Stimulated activated CD4-positive, alpha-beta T cell treated with anti-CD3 and anti-CD28 coated beads, TNF-alpha, amount 100 ng/mL, for 1 hour (primary cell): ENCODE measurements at places on chromosomes 12 and 14.

DNA sequence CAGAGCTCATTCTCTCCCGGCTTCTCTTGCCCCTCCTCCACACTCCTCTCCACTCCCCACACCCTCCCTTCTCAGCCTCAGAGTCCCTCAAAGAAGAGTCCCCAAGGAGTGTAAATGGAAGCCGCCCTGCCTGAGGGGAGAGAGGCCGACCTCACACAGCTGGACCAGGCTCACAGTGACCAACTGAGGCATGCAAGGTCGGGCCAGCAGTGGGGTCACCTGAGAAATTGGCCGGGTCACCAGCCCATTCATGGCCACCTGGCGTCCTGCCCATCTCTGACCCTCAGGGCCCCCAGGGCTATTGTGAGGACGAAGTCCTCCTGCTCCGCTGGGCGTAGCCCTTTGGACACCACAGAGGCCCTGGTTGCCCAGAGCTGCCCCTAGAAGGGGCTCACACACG is 49.5 kb upstream of the NUAK1 start:
- no peak for DNase-seq

DNA sequence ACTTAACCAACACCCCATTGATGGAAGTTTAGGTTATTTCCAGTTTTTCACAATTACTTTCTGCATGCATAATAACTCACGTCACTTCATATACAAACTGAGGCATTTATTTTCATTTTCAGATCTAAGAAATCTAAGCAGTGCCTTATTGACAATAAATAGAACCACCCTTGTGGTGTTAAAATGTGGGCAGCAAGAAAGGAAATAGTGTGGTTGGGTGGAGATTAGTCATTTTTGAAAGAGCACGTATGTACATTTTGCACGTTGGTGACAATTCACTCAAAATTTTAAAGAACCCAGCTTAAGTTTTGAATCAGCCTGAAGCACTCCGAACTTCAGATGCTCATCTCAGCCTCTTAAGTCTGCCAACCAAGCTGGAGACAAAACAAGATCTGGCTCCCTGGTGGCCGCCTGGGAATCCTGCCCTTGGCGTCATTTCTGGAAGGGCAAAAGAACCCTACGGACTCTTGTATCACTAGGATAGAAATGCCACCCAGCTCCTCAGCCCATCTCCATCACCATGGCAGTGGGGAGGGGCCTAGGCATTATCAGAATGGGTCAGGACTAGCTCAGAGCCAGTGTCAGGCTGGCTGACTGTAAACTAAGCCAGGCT is 89.5 kb upstream of the BCL2L14 start:
- DNase-seq = no peak

GRCh38 chr12:71194657-71195056 is 36.9 kb upstream of the TSPAN8 start:
- DNase-seq = no peak

- DNase-seq = no peak
Observed at GRCh38 chr14:53885136-53885640, 71.4 kb downstream of the BMP4 start.

GRCh38 chr12:131057211-131057721 is 103.6 kb downstream of the ADGRD1 start:
- no peak for DNase-seq

- DNase-seq = peak; percentile 32
Observed at GRCh38 chr12:75480469-75480949, at the start of gene GLIPR1. Gene GLIPR1, plus strand, starts transcription at chr12:75480755. Its CDS starts 126 bp downstream, at chr12:75480881.

- no peak for DNase-seq
Observed at GRCh38 chr12:132393991-132394949, 64.9 kb upstream of the GALNT9 start.

- DNase-seq = no peak
Observed at GRCh38 chr14:38253676-38254075, 2.2 kb downstream of the CLEC14A start.

GRCh38 chr12:108691998-108692808 is 39.1 kb downstream of the CORO1C start:
- DNase-seq = no peak

GRCh38 chr14:77003960-77004710 is 24.4 kb downstream of the IRF2BPL start:
- DNase-seq = no peak

GRCh38 chr14:22096514-22096895 is 422.9 kb upstream of the OR4E1 start:
- no peak for DNase-seq

DNA sequence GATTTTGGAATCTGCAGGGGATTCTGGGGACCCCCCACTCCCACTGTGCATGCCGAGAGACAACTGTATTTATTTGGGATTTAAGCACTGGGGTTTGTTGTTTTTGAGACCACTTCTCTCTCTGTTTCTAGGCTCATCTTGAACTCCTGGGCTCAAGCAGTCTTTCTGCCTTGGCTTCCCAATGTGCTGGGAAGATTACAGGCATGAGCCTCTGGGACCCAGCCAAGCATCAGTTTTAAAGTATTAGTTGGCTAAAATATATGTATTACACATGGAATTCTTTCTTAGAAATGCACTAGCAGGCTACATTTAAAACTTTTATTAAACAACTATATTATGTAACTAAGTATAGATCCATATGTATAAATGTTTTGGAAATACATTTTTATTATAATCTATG is 78.3 kb downstream of the AEBP2 start:
- DNase-seq = no peak

GRCh38 chr12:68162374-68162773 is 2.8 kb upstream of the IFNG start:
- DNase-seq = no peak

DNA sequence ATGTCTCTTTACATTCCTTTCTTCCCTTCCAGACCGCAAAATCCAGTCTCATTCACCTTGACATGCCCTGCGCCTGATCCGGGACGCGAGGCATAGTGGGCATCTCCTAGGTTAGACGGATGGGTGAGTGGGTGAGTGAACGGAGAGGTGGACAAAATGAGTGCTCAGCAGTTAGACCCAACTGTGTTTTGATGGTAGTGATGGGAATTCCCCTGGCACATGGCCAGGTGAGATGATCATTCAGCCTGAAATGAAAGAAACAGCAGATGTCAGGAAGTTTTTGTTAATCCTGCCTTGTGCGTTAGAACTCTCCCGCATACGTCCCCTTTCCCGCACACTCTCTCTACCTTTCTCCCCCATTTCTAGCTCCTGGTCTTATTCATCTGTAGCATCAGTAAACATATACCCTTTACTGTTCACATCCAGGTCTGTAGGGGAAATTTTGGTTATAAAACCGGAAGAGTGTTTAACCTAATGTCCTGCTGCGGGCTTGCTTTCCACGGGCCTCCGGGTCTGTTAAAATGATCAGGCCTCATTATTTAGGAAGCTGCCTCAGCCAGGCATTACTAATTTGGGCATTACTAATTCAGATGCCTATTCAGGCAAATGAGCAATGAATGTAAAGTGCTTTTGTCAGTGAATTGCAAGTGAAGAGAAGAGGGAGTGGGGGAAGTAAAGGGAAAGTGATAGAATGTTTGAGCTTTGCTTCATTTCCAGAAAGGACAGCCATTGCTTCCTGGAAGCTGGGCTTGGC is 172.8 kb downstream of the ETV6 start:
- peak; percentile 45 for DNase-seq

- no peak for DNase-seq
Observed at GRCh38 chr12:113056631-113057488, at the start of gene DTX1. Gene DTX1, plus strand, starts transcription at chr12:113056730. Its CDS starts 1,463 bp downstream, at chr12:113058193.

DNA sequence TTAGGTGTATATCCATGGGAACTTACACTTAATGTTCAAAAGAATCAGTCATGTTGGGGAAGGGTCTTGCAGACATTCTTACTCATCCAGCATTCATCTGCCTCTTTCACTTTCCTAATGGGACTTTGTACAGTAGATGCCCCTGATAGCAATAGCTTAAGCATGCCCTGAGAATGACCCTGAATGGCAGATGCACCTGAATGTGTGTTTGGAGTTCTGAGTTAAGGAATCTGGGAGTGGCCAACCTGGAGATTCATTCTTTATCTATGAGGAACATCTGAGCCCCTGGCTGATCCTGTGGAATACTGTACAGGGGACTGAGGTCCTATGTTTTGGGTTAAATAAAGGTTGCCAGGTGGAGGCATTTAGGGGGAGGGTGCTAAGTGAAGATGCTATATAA is 71.3 kb upstream of the MANSC4 start:
- DNase-seq = no peak

- DNase-seq = no peak
Observed at GRCh38 chr12:33587784-33588712, 148.4 kb upstream of the SYT10 start.

DNA sequence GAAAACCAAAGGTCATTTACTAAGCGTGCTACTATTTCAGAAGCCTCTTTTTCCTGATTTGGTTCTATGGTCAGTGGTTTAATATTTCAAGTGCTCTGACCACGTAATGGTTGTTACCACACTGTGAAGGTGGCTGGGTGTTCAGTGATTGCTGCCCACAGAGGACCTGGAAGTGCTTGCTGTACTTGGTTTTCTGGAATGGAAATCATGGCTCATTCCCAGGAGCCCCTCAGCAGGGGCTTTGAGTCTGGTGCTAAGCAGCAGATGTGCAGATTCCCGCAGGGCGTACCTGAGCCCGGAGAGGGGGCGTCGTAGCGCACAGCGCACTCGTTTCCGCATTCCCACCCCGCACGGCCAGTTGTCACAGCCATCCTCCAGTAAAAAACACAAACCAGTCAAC is 50.5 kb downstream of the TRAF3 start:
- DNase-seq = no peak

DNA sequence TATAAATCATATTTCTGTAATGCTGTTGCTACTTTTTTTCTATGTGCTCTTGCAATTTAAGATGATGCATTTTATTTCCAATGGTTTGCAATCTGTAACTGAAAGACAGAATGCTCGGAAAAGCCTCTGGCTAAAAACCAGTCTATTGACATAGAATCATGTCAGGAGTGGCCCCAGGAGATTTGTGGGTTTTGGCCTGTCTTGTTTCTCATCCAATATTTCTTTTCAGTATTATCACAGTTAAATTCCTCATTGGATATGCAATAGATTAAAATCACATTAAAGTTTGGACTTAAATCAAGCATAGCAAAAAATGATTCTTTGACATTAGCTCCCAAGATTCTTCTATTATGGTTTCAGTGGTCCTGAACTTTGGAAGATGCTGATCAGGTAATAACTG is 19.1 kb upstream of the SLC38A2 start:
- DNase-seq = no peak

- DNase-seq = no peak
Observed at GRCh38 chr12:46377678-46378077, 5.1 kb upstream of the SLC38A2 start.
